ENCODE measurements at places on chromosomes 13 and 19. TPM values are rescaled to one million over a fixed set of nuclear protein-coding genes. Genes with fewer than 3 reads are reported as not detected.

Gene LRRC8E
- total RNA-seq: 19.0 TPM

Gene OR10H1
- total RNA-seq: not detected

Gene RAVER1
- total RNA-seq: 7.7 TPM

Gene RINL
- 32.2 TPM for total RNA-seq

All from tracheal epithelial cell (primary cell).